Naive thymus-derived CD8-positive, alpha-beta T cell (primary cell): ENCODE measurements at places on chromosomes 6 and 20.
A peak's percentile ranks its signal among the peaks of the same experiment; 100 is the strongest.

- no peak for DNase-seq
Measured at GRCh38 chr20:6006603-6006949, 47.3 kb downstream of the LRRN4 start.

DNA sequence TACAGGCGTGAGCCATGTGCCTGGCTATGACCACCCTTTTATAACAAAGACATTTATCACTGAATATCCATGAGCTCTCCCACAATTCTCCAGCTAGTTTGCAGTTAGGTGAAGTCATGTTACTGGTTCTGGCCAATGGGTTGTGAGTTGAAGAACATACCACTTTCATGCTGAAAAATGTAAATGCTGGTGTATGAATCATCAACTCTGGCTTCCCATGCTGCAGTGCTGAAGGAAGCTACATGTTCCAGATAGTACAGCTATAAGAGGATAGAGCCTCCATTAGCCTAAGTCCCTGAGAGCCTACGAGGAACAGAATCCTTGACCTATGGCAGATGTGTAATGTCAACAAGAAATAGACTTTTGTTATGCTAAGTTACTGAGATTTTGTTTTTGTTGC, 180.4 kb downstream of the BTBD9 start:
- DNase-seq = no peak

DNA sequence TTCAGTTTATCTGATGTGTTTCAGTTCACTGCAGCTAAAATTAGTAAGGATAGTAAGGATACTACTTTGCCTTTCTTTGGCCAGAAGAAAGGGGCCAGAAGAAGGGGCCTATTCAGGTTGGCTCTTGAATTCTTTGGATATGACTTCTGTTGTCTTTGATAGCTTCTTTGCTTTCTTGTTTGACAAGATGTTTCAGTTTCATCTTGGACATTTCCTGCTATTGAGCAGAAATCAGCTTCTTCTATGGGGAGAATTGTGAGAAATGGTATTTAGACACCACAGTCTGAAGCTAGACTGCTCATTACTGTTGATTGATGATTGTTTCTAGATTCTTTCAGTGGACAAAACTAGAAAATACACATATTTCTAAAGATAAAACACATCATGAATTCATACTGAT, 23.2 kb downstream of the L3MBTL3 start:
- no peak for DNase-seq

- DNase-seq = no peak
Measured at GRCh38 chr6:14921878-14922671, 323.8 kb upstream of the JARID2 start.

DNA sequence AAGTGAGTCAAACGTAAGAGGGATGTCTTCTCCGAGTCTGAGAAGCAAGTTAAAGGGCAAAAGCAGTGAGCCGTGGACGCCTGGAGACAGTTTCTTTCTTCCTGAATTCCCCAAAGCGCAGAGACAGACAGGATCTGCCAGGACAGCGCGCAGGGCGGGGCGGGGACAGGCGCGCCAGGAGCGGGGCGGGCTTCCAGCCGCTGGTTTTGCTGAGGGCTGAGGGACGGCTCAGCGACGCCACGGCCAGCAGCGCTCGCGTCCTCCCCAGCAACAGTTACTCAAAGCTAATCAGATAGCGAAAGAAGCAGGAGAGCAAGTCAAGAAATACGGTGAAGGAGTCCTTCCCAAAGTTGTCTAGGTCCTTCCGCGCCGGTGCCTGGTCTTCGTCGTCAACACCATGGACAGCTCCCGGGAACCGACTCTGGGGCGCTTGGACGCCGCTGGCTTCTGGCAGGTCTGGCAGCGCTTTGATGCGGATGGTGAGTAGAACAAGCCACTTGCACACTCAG, at the start of gene SCGN:
SCGN (plus strand) TSS at position 209 of the 509 bp plus-strand sequence; CDS start at position 398, 189 bp downstream.
- peak; percentile 37 for DNase-seq

GRCh38 chr6:6543181-6543879, 45.2 kb upstream of the LY86 start:
- no peak for DNase-seq

GRCh38 chr6:373031-373430, 18.5 kb upstream of the IRF4 start:
- no peak for DNase-seq

- no peak for DNase-seq
Measured at GRCh38 chr6:1280666-1281300, 31.1 kb upstream of the FOXQ1 start.

GRCh38 chr6:167479301-167479700, 154.4 kb downstream of the TTLL2 start:
- DNase-seq = no peak

- no peak for DNase-seq
Measured at GRCh38 chr6:1609648-1610496, at the start of gene FOXC1. Gene FOXC1, plus strand, starts transcription at chr6:1609915. Its CDS starts 531 bp downstream, at chr6:1610446.

- DNase-seq = no peak
Measured at GRCh38 chr20:47490795-47491194, 10.9 kb upstream of the NCOA3 start.

DNA sequence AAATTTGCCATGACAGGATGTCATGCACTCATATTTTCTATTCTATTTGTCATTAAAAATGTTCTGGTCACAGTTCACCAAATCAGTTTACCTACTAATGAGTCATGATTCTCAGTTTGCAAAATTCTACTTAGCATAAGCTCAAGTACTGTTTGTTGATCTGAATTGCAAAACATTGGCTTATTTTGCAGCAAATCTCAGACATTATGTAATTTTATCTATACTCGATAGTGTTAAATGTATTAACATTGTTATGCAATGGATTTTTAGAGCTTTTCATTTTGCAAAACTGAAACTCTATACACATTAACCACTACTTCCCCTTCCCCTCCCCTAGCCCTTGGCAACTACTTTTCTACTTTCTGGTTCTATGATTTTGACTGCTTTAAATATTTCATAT, 213.8 kb upstream of the ZFP64 start:
- peak; percentile 63 for DNase-seq
